Stimulated activated CD8-positive, alpha-beta memory T cell treated with anti-CD3 and anti-CD28 coated beads, Interleukin-15, amount 100 ng/mL, for 48 hours (primary cell): ENCODE measurements at places on chromosomes 12 and 14.

DNA sequence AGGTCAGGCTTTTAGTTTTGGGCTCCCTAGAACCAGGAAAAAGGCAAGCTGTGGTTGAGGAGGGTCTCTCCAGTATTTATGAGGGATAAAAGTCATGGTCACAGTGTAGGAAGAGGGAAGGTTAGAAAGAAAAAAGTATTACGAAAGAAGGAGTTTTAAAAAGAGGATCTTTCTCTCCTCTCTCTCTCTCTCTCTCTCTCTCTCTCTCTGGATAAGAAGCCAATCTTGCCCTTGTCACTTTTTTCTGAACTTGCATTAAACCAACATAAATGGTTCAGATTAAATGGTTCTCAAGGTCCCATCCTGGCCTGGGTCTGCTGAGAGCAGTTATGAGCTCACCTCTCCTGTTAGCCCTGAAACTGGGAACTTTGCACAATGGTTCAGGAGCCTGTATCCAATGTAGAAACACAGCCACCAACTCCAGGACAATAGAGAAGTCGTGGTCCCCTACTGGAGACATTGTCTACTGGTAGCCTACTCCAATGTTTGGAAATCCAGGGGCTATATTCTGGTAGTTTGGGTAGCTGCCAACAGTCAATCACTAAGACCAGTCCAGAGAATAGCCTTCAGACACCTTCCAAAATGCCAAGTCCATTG lies 131.9 kb downstream of the DAD1 start:
- no peak for DNase-seq

- no peak for DNase-seq
Observed at GRCh38 chr12:123487428-123487827, 29.5 kb downstream of the SNRNP35 start.

GRCh38 chr12:42575717-42576116 lies 13.8 kb downstream of the PRICKLE1 start:
- no peak for DNase-seq

- DNase-seq, result no peak
Observed at GRCh38 chr12:18643681-18644080, 94.1 kb downstream of the PLCZ1 start.

- DNase-seq, result no peak
Observed at GRCh38 chr14:35149239-35149638, 26.9 kb downstream of the PRORP start.

GRCh38 chr14:32896979-32897697 lies 41.5 kb upstream of the NPAS3 start:
- DNase-seq, result no peak

DNA sequence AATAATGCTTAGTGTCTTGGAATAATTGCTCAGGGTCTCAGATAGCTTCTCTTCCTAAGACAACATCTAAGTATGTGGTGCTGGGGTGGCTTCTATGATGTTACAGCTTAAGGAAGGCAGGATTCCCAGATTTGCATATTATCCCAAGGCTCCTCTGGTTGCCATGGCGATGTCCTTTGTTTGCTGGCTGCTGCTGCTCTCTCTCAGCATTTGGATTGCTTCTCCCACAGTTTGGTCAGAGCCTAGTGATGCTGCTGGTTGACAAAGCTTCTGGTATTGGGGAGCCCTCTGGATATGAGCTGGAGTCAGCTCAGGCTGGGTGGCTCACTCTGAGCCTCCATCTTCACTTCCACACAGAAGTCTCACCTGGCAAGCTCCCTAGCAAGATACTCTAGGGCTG lies 56.4 kb upstream of the FBXO33 start:
- DNase-seq, result no peak

- DNase-seq, result no peak
Observed at GRCh38 chr12:52942901-52943181, 6.1 kb upstream of the KRT18 start.

DNA sequence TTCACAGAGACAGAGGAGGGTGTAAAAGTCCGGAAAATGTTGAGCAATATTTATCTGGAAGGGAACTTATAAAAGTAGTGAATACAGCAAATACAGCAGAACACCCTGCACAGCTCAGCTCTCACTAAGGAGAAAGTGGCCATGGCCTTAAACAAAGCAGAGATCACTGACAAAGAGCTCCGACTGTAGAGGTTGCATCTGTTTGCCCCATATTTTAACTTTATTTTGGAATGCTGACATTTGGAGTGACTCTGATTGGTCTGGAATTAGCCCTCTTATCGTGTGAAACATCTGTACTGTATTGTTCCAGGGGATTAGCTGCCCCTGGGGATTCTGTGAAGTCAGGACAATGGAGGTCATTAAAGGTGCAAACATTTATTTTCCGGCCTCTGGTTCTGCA lies 1275.7 kb upstream of the FLRT2 start:
- no peak for DNase-seq

- no peak for DNase-seq
Observed at GRCh38 chr12:6542209-6543009, 8.1 kb downstream of the GAPDH start.

DNA sequence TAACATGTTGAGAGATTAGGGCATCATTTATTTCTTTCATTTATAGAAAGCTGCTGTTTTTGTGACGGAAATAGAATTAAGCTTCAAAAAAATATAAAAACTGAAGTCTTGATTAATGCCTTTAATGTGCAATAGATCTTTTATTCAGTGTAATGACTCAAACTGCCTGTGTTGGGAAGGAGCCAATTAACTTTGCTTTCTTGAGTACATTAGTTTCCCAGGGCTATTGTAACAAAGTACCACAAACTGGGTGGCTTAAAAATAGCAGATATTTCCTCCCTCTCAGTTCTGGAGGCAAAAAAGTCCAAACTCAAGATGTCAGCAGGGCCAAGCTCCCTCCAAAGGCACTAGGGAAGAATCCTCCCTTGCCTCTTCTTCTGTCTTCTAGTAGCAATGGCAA lies 36.6 kb downstream of the EID3 start:
- DNase-seq, result no peak

DNA sequence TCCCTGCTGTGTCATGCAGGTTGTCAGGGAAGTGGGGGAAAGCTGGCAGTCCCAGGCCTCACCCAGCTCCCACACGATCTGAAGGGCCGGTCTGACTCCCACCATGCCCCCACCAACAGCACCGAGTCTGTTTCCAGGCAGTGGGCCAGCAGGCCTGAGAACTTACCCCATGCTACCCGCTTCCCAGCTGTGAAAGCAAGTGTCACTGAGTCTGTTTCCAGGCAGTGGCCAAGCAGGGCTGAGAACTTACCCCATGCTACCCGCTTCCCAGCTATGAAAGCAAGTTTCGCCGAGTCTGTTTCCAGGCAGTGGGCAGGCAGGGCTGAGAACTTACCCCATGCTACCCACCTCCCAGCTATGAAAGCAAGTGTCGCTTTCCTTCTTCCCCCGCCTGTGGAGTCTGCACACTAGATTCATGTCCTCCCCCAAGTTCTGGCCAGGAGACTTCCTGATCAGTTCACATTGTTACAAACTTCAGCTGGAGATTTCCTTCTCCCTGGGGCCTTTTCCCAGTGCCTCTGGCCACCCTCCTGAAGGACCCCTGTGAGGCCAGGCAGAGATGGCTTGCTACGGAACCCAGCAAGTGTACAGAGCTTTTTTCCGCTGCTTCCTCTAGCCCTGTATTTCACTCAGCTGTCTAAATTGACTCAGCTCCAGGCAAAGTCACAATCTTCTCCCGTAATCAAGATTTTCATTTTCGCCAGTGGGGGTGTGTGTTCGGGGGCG lies 435.4 kb downstream of the TMTC2 start:
- no peak for DNase-seq

DNA sequence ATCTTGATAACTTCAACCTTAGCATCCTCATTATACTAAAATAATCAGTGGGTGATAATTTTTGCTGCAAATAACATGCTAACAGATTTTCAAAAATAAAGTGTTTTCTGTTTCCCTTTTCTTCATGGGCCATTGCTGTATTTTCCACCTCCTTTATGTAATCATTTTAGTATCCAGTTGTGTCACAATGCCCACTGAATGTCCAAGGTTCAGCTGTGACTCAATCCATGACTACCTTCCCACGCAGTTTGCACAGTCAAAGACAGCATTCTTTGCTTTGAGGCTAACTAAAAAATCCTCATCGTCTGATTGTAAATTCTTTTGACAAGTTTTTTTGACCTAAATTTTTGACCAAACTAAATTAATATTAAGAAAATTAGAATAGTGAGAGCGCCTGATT lies 474.1 kb downstream of the FLRT2 start:
- DNase-seq, result no peak

- no peak for DNase-seq
Observed at GRCh38 chr12:18320036-18320617, 58.8 kb downstream of the PIK3C2G start.

- no peak for DNase-seq
Observed at GRCh38 chr14:106491851-106492250, 965.5 kb downstream of the TMEM121 start.

- no peak for DNase-seq
Observed at GRCh38 chr14:73742520-73743238, 28.5 kb upstream of the PNMA1 start.

GRCh38 chr12:121009741-121010140 lies 6.5 kb downstream of the C12orf43 start:
- DNase-seq, result no peak

- DNase-seq, result no peak
Observed at GRCh38 chr12:24668563-24668962, 280.3 kb downstream of the BCAT1 start.

- no peak for DNase-seq
Observed at GRCh38 chr12:55847603-55848291, 5.0 kb upstream of the MMP19 start.

GRCh38 chr12:104570174-104570907 lies 113.6 kb downstream of the CHST11 start:
- DNase-seq, result no peak

DNA sequence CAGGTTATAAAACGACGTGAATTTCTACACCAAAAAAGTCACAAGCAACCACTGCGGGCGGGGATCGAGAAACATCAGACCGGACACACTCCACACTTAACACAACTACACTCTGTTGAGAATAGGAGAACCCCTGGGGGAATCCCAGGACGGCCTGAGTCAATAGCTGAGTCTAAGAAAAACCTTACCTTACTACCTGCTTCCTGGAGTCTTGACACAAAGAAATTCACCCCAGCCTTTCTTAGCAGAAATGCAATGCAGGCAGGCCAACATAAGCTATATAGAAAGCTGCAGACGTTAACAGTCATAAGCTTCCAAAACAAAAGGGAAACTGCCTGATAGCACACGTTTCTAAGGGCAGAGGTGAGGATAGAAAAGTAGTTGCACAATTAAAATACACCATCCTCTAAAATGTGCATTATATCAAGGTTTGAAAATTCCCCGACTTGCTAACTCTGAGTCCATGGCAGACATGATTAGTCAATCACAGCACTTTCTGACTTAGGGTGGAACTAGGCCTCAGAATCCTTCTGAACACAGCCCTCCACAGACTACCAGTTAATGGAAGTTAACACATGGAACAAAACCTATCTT lies 68.0 kb downstream of the CCDC88C start:
- DNase-seq, result peak; percentile 59

GRCh38 chr12:51917041-51917590 lies 9.8 kb downstream of the ACVRL1 start:
- DNase-seq, result no peak

- no peak for DNase-seq
Observed at GRCh38 chr14:68018598-68018997, 199.0 kb downstream of the RAD51B start.

DNA sequence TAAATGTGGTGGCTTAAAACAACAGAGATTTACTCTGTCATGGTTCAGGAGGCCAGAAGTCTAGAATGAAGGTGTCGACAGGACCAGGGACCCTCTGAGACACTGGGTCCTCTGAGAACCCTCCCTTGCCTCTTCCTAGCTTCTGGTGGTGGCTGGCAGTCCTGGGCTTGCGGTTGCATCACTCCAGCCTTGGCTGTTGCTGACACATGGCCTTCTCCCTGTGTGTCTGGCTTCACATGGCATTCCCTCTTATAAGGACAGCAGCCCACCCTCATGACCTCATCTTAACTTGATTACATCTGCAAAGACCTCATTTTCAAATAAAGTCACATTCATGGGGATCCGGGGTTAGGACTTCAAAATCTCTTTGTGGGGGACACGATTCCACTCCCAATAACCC lies 36.9 kb downstream of the MVK start:
- DNase-seq, result no peak

DNA sequence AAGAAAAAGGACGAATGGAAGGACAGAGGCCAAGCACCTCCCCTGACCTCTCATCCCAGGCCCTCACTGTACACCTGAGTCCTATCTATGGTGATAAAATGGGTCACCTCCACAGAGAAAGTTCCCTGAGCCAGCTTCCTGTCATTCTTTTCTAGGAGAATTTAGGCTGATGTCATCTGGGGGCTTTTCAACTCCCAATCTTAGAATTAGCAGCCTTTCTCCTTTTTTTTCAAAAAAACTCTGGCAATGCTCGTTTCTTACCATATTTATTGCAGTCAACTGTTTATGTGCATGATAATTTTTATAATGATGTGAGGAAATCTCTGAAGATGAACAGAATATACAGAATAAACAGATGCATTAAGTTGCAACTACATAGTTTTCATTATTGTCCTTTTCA lies 177.6 kb downstream of the SNAPC1 start:
- no peak for DNase-seq

GRCh38 chr14:64303471-64303917 lies 9.3 kb upstream of the ESR2 start:
- DNase-seq, result no peak

- DNase-seq, result no peak
Observed at GRCh38 chr12:115095073-115095748, 411.2 kb upstream of the TBX3 start.

DNA sequence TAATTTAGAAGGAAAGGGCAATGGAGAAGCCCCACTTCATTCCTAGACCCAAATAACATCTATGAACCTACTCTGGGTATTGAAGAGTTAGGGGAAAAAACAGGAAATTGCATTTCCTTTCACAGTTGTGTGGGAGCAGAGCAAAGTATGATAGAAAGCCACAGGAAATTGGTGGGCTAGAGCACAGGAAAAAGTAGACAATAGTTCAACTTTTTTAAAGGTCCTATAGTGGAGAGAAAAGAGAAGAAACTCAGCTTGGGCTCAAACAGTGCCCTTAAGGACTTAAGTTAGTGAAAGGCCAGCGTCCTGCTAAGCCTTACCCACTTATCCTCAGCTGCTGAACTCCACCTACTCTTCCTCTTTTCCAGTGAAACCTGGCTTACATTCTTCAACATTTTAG lies 258.1 kb downstream of the DPY19L2 start:
- no peak for DNase-seq

GRCh38 chr14:51774209-51774608 lies 86.2 kb upstream of the GNG2 start:
- no peak for DNase-seq

DNA sequence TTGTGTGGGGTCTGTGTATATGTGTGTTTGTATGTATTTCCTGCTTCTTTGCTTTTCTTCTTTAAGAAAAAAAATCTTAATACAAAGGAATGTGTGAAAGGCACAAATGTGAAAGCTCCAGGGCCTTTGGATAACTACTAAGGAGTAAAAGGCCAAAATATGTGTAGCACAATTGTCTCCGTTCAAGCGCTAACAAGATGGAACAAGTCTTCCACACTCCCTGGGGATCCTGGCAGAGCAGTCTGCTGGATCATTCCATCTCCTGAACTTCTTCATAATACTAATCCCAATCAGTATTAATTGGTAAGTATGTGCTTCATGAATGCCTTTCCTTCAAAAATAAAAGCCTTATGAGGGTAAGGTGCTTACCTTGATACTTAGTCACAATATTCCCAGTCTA lies 462.5 kb upstream of the TBX3 start:
- DNase-seq, result no peak
